ENCODE measurements at places on chromosomes 7 and 10.

DNA sequence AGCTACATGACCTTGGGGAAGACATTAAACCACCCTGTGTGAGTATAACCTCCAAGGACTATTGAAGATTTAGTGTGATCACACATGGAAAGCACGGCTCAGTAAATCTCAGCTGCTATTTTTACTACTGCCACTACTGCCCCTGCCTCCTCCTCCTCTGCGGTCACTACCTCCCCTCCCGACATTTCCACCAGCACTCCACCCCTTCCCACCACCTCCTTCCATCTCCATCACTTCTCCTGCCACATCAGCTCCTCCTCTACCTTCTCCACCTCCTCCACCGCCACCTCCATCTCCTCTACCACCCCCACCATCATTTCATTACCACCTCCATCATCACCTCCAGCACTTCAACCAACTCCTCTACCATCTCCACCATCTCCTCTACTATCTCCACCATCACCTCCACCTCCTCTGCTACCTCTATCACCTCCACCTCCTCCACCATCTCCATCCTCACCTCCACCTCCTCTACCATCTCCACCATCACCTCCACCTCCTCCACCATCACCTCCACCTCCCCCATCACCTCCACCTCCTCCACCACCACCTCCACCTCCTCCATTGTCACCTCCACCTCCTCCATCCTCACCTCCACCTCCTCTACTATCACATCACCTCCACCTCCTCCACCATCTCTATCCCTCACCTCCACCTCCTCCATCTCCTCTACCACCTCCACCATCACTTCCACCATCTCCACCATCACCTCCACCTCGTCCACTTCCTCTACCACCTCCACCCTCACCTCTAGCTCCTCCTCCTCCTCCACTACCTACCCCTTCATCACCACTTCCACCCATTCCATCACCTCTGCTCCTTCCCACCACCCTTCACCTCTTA, 69.4 kb downstream of the GRB10 start:
- DNase-seq: no peak

DNA sequence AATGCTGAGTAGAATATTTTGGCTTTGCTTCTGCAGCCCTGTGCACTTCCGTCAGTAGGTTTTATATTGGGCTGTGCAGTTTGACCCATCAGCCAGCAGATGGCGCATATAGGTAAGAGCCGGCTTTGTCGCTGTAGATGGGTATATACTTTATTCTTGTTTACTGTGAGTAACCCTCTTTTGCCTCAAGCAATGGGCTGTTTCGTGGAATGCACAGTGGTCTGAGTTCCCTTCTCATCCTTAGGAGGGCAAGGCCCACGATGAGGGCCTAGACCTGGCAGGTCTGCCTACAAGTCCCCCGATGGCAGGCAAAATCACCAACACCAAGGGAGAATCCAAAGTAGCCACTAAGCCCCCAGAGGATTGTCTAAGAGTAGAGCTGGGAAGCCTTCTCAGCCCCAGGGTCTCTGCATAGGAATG, 1002.9 kb upstream of the KCND2 start:
- no peak for DNase-seq

DNA sequence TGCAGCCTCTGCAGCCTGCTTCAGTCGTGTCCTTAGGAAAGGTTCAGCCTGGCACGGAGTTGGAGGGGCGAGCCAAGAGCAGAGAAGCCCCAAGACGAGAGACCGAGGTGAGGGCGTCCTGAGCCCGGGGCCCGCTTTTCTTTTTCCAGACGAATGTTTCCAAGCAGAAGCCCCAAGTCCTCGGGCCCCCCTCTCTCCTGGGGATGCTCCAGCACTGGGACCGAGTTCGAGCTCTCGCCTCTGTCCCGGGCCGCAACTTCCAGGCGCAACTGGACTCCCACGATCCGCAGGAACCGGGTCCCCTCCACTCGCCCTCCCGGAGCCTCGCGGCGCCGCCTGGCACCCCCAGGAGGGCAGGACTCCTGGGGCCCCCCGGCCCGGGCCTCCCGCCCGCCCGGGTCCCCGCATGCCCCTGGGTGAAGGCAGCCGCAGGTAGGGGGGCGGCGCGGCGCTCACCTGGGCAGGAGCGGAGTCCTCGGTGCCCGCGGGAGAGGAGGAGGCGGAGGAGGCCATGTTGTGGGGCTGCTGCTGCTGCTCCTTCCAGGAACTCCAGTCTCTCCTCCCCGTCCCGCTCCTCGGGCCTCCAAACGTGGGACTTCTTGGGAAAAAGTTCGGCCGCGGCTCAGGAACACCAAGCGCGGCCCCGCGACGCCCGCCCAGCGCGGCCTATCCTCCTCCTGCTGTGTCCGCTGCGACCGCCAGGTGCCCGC, 45.3 kb upstream of the CDK1 start:
- no peak for DNase-seq

GRCh38 chr7:27096768-27097514, 1.1 kb upstream of the HOXA1 start:
- DNase-seq: no peak

DNA sequence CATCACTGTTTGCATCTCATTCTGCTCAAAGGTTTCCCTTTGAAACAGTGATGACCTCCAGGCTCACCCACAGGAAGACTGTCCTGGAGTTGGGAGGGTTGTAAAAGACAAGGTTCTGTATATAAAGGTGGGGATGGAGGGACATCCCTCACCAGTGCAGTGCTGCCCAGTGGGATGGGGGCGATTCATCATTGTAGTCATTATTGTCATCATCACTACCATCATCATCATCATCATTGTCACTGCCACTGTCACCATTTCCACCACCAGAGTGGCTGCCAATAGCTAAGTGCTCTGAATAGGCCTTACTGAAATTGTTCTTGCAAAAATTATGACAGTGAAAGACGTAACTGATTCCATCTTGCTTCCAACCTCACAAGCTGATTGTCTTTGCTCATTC, 24.7 kb downstream of the MRPS24 start:
- DNase-seq: no peak
